ENCODE measurements at places on chromosomes 4 and X.

GRCh38 chr4:85126991-85127591, 160.6 kb upstream of the WDFY3 start:
- no peak for DNase-seq

- no peak for DNase-seq
Observed at GRCh38 chr4:57103051-57103450, 7.1 kb downstream of the IGFBP7 start.

DNA sequence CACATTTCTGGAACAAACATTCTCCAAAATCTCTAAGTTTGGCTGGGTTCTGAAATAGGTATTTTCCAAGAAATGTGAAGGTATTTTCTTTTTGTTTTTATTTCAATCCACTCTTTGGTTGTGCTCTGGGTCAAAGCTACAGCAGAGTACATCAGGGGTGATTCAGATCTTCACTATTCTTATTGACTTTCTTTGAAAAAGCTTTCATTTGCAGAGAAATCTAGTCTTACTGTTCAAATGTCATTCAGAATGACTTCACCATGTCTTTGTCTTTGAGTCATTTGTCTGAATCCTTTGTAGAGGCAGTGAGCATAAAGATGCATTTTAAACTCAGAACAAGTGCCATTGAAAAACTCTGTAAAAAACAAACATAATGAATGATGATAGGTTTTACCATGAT, 547.2 kb upstream of the ADGRL3 start:
- DNase-seq: no peak

GRCh38 chr4:17316566-17316965, 195.3 kb downstream of the QDPR start:
- no peak for DNase-seq

DNA sequence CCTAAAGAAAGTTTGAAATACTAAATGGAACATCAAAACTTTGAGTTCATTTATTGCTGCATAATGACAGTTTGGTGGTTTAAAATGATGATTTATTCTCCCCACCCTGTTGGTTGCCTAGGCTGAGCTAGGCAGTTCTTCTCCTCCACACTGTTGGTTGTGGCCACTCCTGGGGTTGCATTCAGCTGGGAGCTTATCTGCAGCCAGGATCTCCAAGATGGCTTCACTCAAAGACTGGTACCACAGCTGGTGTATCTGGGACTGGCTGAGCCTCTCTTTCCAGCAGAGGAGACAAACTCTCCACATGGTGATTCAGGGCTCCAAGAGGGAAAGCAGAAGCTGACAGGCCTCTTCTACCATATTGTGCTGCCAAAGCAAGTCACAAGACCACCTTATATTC, 33.1 kb downstream of the MSL3 start:
- DNase-seq: no peak

- no peak for DNase-seq
Observed at GRCh38 chrX:28889591-28890090, 302.4 kb downstream of the IL1RAPL1 start.

GRCh38 chr4:147942729-147943128, 210.8 kb downstream of the ARHGAP10 start:
- DNase-seq: no peak

GRCh38 chr4:108166441-108167315, 2.1 kb downstream of the LEF1 start:
- no peak for DNase-seq

- DNase-seq: no peak
Observed at GRCh38 chr4:67460574-67460973, 84.7 kb downstream of the CENPC start.

- DNase-seq: no peak
Observed at GRCh38 chr4:38917481-38918025, 49.9 kb downstream of the FAM114A1 start.

- DNase-seq: no peak
Observed at GRCh38 chr4:23068287-23068686, 375.6 kb downstream of the GBA3 start.

GRCh38 chr4:89123451-89123851, 12.1 kb downstream of the TIGD2 start:
- DNase-seq: no peak

DNA sequence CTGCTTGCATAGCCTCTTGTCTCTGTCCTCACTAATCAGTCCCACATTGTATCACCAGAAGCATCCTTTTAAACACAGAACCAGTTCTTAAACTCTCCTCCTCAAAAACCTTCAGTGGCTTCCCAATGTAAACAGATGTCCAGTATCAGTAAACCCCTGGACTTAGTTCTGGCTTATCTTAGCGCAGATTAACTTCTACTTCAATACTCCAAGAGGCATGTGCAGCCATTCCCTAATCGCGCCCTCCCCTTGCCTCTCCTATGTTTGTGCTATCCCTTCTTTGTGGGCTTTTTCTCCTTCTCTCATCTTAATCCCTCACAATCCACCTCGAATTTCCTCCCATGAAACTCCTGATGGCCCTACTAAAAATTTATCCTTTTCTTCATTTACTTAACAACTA, 193.8 kb downstream of the FBXO8 start:
- no peak for DNase-seq

- DNase-seq: no peak
Observed at GRCh38 chrX:41514179-41514578, 67.0 kb downstream of the NYX start.

- no peak for DNase-seq
Observed at GRCh38 chr4:147825451-147826287, 93.8 kb downstream of the ARHGAP10 start.

GRCh38 chr4:4838051-4838935, 21.2 kb upstream of the MSX1 start:
- DNase-seq: no peak

- DNase-seq: no peak
Observed at GRCh38 chr4:94545296-94545695, 93.6 kb downstream of the PDLIM5 start.

GRCh38 chrX:65871671-65872311, 168.1 kb downstream of the VSIG4 start:
- DNase-seq: no peak

GRCh38 chr4:117664706-117665444, 369.4 kb upstream of the NDST3 start:
- DNase-seq: no peak

GRCh38 chr4:87009095-87009648, 74.4 kb downstream of the AFF1 start:
- DNase-seq: no peak

- DNase-seq: no peak
Observed at GRCh38 chr4:57023104-57023503, 44.4 kb downstream of the POLR2B start.

DNA sequence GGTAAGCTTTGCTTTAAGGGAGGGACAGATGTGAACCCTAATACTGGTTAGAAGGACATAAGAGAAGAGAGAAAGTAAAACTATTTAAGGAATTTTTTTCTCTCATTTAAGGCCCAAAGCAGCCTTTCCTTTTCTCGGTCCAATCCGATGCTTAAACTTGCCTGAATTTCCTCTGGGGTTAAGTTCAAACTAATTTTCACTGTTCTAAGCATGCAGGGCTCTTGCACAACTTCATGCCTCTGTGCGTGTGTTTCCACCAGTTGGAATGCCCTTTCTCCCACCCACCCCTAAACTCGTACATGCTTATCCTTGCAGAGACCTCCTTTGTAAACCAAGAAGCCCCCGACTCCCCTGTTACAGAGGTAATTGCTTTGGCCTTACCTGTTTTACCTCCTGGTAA, 204.7 kb downstream of the CBR4 start:
- DNase-seq: no peak

GRCh38 chrX:155262970-155263754, 1.1 kb downstream of the RAB39B start:
- no peak for DNase-seq

DNA sequence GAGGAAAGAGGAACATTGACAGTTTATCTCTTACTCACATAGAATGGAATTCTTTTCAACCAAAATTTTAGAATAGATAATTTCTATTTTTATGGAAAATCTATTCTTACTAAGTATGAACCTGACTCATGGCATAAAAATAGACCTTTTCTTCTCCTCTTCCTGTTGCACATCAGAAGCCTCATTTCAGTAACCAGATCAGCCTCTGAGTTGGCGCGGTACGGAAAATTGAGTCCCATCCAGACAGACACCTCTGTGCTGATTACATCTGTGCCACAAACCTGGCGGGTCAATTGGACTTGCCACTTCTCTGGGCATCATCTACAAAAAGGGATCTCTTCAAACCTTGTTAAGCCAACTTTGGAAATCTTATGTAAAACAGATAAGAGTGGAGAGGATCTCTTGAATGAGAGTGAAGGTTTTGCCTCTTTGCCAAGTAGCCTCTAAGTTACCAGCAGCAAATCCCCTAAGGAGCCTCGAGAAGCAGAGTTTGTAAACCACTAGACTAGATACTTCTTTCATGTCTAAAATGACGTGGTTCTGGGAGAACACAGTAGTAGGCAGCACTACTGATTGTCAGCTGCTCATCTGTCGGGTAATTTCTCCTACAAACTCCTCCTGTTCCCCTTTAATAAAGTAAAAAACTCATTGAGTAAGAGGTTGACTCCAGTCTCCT, 37.4 kb downstream of the TENM3 start:
- DNase-seq: no peak

DNA sequence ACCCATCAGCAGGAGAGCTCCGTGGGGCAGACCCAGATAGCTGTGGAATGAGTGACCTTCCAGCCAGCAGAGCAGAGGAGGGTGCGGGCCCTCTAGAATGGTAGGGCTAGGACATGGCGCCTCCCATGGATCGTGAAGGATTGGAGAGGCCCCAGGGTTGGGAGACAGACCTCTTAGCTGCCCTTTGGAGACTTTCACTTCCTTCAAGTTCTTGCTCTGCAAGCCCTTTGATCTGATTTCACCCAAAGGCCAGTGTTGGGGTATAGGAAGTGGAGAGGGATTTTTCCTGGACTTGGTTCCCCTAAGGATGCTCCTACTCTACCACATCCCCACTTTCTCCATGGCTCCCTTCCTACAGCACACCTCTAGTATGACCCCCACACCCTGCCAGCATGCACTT, 3.0 kb downstream of the SASH3 start:
- DNase-seq: no peak

DNA sequence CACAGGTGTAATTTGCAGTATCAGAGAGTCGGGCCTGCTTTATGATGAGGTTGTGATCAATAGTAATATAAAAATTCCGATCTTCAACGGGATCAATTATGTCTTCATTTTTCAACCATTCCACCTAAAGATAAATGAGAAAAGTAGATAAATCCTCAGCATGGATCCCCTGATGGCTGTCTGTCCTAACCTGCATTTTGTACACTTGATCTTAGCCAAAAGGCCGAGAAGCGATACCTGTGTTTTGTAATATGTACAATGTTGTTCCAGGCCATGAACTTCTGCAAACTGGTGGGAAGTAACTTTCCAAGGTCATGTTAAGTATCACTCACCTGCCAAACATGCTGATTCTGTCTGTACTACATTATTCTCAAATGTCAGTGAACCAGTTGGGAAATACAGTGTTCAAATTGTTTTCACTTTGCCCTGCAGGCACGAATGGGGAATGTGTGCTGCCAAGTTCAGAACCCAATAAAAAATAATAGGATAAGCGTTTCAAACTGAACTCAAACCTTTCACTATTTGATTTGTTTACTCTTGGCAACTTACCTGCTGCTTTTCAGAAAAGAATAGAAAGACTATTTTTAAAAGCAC, 298.1 kb downstream of the UNC5C start:
- no peak for DNase-seq

DNA sequence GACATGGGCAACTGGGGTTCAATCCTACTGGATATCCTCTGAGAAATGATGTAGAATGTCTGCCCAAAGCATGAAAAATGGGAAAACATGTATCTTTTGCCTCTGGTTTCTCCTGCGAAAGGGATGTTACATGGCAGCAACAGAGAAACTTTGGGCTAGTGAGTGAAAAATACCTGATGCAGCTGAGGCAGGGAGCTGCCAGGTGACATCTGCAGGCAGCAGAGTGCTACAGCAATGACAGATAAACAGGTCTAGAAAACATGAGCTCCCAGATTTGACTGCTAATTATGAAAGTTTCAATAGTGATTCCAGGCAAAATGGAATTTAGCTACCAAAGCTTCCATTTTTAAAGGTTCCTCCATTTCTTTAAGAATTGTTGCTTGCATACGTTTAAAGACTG, 4.8 kb upstream of the CXCL1 start:
- DNase-seq: no peak

DNA sequence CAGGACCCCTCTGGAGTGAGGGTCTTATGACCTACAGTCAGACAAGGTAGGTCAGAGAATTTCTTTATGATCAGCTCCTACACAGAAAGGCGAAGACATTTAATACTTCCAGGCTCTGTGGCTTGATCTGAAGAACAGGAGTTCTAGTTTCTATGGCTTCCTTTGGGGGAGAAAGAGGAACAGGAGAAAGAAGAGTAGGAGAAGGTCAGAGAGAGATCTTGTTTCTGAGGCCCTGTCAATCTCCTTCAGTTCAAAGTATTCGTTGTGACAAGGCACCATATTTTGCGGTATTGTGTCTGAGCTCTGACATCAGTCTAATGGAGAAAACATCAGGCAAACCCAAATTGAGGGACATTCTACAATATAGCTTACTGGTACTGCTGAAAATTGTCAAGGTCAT, 16.7 kb downstream of the TMSB4X start:
- DNase-seq: no peak

DNA sequence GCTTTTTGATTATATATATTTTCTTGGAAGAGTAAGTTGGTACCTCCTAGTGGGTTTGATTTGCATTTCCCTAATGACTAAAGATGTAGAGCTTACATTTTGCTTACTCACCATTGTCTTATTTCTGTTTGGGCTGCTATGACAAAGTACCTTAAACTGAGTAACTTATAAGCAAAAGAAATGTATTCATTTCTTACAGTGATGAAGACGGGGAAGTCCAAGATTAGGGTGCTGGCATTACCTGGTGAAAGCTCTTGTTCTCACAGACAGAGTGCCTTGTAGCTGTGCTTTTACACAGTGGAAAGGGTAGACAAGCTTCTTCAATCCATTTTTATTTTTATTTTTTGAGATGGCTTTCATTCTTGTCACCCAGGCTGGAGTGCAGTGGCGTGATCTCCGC, 229.2 kb upstream of the AGA start:
- DNase-seq: no peak
